ENCODE measurements at places on chromosomes 5 and 9.

DNA sequence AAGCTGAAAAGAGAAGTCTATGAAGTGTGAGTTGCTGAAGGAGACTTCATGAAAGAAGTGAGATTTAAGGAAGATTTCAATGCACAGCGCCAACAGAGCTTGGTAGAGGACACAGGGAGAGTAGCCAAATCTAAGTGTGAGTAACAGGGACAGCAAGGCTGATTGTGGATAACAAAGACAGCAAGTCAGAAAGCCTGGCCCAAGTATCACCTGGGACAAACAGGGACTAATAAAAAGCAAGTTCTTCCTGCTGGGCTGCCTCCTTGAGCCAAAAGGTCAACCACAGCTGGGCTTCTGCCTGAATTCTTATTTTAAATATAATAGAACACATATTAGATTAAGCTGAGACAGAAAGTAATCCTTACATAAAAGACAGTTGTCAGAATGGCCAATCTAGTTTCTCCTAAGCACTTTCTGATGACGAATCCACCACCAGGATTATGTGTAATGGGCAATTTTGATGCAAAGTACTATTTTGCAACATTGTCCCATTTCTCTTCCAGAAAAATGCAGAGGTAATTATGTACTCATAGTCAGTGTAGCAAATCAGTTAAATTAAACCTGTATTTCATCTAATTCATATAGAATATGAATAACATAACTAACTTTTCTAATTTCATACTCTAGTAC lies 73.8 kb downstream of the MAPKAP1 start:
- no peak for DNase-seq

GRCh38 chr9:98789483-98790133 lies 6.7 kb downstream of the ANKS6 start:
- no peak for DNase-seq

DNA sequence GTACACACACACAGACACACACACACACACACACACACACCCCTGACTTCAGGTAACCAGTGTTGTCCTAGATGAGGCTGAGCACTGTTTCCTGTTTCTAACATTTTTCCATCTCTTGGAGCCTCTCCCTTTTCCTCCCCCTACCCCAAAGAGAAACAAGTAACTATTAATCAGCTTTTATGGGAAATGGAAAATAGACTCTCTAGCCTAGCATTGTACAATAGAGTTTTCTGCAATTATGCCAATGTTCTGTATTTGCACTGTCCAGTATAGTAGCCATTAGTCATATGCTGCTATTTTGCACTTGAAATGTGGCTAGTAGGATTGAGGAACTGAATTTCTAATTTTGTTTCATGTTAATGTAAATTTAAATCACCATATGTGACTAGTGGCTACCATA lies 33.1 kb downstream of the RAB3C start:
- no peak for DNase-seq

DNA sequence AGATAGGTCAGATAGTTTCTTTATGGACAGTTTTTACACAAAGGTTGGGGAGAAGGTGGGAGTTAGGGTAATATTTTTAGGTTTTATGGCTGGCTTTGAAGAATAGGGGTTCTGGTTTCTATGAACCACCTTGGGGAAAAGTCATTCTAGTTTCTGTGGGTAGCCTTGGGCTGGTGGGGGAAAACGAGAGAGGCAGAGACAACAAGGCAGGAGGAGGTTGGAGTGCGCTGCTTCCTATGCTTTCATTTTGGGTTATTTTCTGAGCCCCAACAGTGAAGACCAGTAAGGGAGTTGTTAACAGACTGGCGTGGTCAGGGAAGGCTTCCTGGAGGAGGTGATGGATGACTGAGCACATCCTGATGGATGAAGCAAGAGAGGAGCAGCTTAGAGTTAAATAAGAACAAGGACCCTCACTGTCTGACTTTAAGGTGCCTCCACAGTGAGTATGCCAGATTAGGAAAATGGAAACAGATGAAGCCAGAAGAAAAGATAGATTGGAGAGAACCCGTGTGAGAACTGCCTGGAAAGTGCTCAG lies 81.9 kb downstream of the PDZD2 start:
- no peak for DNase-seq

GRCh38 chr9:82031538-82032280 lies 43.1 kb downstream of the SPATA31D1 start:
- no peak for DNase-seq

GRCh38 chr5:73540192-73540591 lies 25.2 kb downstream of the ANKRA2 start:
- DNase-seq: no peak

GRCh38 chr9:114315723-114316363 lies 7.1 kb upstream of the ORM1 start:
- DNase-seq: no peak

DNA sequence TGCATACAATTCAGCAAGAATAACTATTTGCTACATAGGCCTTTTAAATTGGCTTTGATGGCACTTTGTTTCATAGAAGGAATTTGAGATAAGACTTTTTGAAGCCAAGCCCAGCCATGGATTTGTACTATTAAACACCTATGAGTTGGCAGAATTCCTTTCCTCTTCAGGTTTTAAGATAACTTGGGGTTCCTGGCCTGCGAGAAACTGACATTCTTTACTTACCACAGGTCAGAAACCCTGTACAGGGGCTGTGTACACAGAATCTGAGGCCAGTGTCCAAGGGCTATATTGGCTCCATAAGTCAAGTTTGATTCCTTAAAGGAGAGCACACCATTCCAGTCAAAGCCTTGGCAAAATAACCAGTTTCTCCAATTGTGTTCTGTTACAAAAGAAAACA lies 10.8 kb upstream of the BTNL3 start:
- DNase-seq: no peak

DNA sequence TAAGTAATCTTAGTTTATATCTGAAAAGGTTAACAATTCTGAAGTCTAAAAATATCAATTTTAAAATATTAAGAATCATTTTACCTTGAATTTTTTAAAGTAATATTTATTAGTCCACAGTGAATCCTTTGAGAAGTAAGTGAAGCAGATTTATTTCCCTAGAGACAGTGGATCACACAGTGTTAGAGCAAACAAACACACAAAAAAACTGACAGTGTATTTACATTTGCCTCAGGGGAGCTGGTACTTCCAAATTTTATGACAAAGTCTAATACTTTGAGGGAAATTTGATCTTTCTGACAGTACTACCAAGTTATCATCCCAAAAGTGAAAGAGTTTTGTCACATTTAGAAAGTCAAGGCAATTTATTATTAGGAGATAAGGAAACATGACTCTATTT lies 1750.6 kb upstream of the CDH9 start:
- DNase-seq: no peak

DNA sequence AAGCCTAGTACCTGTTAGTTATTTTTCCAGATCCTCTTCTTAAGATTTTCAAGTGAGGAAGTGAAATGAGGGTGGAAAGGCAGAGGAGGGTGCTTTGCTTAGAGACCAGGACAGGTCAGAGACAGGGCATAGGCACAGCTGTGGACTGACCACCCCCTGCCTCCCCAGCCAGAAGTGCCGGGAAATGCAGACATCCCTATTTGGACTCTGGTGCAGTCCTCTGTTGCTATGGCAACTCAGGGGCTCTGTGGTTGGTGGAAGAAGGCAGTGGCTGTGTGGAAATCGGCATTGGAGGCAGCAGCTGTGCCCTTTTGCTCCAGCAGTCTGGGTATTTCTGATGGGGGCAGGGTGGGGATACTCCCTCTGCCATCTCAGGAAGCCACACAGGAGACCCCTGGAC lies 43.3 kb upstream of the NDFIP1 start:
- no peak for DNase-seq

GRCh38 chr9:125574126-125574877 lies 132.7 kb downstream of the MAPKAP1 start:
- DNase-seq: no peak

DNA sequence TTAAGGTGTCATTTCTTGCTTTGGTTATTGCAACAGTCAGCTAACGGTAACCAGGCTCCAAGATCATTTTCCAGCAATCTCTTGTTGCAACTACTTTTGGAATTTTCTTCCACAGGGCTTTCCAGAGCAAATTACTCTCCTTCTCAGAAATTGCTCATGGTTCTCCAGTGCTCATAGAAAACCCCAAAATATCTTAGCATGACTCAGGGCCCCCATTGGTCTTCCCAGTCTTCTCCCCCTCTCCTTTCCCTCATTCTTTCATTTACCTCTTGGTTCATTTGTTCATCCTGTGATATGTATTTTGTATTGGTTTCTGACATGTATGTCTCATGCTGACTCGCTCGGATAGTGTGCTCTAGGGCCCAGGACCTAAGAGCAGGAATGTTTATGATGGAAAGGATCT lies 35.6 kb downstream of the WWC1 start:
- DNase-seq: no peak

DNA sequence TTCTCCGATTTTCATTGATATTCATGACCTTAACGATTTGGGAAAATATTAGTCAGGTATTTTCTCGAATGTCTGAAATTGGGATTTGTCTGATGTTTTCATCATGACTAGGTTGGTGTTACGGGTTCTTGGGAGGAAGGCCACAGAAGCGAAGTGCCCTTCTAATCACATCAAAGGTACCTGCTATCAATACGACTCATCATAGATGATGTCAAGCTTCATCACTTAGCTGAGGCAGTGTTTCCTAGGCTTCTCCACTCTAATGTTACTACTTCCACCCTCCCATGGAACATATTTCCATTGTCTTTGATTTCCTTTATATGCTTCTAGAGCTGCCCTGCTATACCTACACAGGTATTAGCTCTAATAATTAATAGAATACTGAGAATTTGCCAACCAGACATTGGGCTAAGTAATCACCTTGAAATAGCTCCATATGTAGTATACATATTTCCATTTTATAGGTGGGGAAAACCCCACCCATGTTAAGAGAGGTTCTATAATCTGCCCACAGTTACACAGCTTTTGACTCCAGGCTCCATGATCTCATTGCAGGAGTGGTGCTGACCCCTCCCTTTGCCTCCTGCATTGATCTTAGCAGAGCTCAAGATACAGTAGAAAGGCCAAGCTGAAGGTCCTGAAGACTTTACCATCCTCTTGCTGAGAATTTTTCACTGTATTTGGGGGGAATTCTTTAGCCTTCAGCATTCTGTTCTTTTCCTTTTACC lies 238.6 kb upstream of the ADAMTSL1 start:
- no peak for DNase-seq
